ENCODE measurements at places on chromosomes 13 and 19.

- DNase-seq, result no peak
Observed at GRCh38 chr19:33052352-33052972, 12.2 kb downstream of the RHPN2 start.

DNA sequence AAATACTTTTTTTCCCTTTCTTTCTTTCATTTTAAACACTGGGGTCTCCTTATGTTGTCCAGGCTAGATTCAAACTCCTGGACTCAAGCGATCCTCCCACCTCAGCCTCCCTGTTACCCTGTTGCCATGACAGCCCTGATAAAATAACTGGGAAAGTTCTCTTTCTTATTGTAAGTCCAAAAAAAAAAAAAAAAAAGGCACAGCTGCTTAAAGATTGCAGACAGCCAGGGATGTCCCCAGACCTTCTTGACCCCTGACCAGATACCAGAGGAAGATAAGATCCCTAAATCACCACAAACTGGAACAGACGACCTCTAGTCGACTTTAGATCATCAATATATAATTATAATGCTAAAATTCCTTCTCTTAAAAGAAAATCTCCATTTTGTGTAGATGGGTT is 1.1 kb upstream of the MVB12A start:
- DNase-seq, result no peak

DNA sequence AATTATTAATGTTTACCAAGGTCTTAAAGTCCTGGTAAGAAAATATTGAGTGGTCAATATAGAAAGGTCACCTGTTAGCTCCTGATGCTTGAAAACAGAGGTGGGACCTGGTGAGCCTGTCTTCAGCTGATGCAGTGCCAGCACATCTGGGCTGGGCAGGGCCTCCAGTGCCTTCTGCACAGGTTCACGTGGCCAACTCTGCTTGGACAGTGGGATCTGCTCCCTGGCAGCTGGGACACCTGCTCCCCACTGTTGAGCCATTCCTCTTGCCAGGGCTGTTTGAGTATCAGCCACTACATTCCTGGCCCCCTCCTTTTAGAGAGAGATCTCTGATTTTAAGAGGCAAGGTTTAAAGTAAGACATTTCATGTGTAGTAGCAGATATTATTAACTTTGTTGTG is 135.0 kb downstream of the TM9SF2 start:
- no peak for DNase-seq

GRCh38 chr13:74204602-74205312 is 70.6 kb upstream of the KLF12 start:
- DNase-seq, result no peak

GRCh38 chr13:45881353-45881752 is 29.8 kb upstream of the SIAH3 start:
- DNase-seq, result no peak

DNA sequence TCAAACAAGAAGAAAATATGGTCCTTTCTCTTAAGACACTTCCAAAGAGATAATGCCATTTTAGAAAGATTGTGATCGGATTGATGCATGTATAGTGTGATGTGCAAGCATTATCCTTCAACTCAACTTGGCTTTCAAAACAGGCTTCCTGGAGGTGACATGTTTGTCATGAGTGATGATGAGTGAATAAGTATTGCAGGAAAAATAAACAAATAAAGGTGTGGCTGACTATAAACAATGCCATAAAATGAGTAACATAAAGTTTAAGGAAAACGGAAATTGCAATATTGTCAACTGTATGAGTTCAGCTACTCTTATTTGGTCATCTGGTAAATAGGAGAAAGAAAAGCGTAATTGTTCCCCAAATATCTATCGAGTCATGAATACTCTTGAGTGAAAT is 1283.7 kb downstream of the PCDH9 start:
- no peak for DNase-seq

DNA sequence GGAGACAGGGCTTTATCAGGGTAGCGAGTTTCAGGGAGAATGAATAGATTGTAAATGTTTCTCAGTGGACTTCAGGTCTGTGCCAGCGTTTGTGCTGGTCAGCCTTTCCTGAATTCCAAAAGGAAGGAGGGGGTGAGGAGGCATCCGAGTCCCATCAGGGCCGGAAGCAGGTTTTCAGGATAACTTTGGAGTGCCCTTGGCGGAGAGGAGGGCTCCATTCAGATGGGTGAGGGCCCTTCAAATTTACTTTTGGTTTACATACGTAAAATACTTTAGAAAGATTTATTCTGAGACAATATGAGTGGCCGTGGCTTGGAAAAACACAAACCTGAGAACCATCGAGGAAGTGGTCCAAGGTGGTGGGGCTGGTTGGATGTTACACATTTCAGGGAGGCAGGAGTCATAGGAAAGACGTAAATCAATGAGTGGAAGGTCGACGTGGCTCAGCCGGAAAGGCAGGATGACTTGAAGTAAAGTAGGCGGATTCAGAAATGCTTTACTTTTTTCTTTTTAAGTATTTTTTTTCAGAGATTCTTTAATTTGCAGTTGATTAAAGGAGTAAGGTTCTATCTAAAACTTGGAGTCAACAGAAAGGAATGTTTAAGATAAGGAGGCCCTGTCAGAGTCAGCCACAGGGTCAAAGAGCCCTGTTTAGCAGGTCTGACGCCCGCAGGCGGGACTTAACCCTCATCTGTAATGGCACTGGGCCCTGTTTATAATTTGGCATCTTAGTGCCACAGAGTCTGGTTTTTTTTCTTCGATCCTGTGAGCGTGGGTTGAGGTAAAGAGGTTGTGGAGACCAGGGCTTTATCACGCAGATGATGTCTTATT is 32.8 kb downstream of the ATP11A start:
- no peak for DNase-seq

DNA sequence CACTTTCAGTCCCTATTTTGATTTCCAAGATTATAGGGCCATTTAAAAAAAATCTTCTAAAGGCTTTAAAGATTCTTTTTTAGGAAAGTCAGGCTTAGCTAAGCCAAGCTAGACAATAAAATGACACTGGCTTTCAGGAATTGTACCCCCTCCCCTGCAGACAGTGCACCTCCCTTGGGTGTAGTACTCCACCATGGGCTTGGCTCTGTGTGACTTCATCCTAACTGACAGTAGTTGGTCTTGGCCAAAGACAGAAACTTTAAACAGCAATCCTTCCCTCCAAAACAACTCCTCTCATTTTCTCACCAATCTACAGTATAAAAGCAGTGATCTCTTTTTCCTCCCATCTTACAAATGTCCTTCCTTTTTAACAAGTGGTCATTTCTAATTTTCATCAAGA is 283.0 kb downstream of the DNAJC15 start:
- no peak for DNase-seq

GRCh38 chr13:22372261-22372660 is 701.4 kb downstream of the FGF9 start:
- DNase-seq, result no peak

DNA sequence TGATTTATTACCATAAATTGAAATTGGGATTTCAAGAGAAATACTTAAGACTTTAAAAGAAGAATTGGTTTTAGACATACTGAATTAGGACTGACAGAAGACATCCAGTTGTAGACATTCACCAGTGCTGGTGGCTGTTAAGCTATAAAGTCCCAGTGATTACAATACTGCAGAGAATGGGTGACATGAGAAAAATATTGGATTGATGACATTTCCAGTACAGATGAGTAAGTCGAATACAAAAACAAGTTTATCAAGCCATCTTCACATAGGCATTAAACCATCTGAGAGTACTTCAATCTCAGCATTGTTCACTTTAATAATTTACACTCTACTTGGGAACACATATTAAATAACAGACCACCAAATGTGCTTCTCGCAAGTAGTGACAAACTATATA is 66.8 kb downstream of the TBC1D4 start:
- no peak for DNase-seq

DNA sequence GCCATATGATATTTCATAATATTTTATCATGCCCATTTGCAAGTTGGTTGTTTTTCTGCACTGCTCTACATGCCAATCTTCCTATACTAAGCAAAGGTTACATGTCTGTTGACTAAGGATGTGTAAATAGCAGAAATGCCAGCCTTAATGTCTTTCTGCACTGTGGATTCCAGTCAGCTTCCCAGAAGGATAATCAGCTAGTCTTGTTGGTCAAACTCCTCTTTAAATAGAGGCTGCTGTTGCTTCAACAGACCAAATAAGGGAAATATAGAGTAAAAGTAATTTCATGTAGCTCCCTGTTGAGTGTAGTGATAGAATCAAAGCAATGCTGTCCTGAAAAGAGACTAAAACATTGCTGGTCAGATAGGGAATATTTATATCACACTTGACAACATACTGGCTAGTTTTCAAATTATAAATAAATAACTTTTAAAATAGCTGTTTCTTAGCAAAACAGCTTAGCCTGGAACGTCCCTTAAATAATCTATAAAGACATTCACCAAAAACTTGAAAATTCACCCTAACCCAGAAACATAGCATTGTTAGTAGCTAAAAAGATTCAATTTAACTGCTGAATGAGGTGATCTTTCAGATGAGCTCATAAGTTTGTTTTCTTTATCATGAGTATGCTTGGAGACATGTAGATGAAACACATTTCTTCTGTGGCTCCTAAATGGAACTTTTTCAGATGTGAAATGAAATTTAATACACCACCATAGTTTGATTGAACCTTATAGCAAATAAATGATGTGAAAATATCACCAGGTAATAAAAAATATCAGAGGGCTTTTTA is 56.6 kb downstream of the FRY start:
- no peak for DNase-seq

GRCh38 chr19:1239796-1240737 is 1.5 kb upstream of the ATP5F1D start:
- DNase-seq, result peak; percentile 65

- DNase-seq, result no peak
Observed at GRCh38 chr19:42601811-42602443, 7.2 kb upstream of the CEACAM8 start.

GRCh38 chr19:3289971-3290569 is 65.6 kb downstream of the CELF5 start:
- no peak for DNase-seq

GRCh38 chr13:106362707-106363106 is 172.8 kb downstream of the EFNB2 start:
- no peak for DNase-seq

DNA sequence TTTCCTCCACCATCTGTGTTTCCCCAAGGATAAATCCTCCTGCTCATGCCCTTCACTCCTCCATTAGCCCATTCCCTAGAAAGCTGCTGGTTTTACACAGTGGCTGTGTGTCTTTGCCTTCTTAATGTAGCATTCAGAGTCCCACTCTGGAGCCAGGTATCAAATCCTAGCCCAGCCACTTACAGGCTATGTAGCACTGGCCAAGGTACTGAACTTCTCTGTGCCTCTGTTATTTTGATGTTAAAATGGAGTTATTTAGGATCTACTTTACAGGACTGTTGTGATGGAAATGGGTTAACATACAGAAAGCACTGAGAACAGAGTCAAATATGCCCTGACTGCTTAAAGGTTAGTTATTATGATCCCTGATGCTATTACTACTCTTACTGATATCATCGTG is 1.5 kb upstream of the ZSCAN4 start:
- DNase-seq, result no peak

DNA sequence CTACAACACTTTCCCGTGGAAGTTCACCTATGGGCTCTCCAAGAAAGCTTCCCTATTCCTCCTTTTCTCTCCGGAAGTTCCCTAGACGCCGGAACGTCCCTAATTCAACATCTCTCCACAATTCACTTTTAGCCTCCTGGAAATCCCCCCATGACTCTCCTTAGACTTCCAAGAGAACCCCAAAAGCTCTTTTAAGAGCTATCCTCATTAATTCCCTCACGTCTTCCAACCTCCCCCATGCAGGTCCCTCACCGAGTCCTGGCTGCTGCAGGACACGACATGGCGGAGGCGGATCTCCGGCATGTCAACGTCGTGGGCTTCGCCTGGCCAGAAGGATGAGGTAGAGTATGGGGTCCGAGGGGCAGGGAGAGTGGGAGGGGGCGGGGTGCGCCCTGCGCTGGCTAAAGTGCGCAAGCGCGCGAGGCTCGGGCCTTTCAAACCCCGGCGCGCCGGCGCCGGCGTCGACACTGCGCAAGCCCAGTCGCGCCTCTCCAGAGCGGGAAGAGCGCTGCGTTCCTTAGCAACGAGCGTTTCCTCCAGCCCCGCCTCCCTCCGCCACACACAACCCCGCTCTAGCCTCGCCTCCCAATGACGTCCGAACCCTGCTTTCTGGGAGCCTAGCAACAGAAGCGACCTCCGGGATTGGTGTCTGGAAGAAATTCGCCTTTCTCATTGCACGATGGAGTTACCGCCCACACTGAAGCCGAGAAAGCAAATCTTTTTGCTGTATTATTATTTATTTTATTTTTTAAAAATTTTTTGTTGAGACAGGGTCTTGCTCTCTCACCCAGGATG is at the start of the genes PINLYP and XRCC1:
Gene PINLYP, plus strand, starts transcription at position 646 of the 795 bp plus-strand sequence. CDS start 1,391 bp downstream, outside the sequence.
Gene XRCC1, minus strand, starts transcription at position 372 of the 795 bp plus-strand sequence. Its CDS starts 69 bp downstream, at position 303.
- DNase-seq, result peak; percentile 99
